ENCODE measurements at places on chromosomes 11 and 22. TPM values are rescaled to one million over a fixed set of nuclear protein-coding genes. Genes with fewer than 3 reads are reported as not detected.

GRCh38 chr11:96267496-96268032 lies 75.4 kb downstream of the MAML2 start:
- DNase-seq: no peak

GRCh38 chr11:14705067-14705466 lies 61.5 kb downstream of the PDE3B start:
- DNase-seq: no peak

DNA sequence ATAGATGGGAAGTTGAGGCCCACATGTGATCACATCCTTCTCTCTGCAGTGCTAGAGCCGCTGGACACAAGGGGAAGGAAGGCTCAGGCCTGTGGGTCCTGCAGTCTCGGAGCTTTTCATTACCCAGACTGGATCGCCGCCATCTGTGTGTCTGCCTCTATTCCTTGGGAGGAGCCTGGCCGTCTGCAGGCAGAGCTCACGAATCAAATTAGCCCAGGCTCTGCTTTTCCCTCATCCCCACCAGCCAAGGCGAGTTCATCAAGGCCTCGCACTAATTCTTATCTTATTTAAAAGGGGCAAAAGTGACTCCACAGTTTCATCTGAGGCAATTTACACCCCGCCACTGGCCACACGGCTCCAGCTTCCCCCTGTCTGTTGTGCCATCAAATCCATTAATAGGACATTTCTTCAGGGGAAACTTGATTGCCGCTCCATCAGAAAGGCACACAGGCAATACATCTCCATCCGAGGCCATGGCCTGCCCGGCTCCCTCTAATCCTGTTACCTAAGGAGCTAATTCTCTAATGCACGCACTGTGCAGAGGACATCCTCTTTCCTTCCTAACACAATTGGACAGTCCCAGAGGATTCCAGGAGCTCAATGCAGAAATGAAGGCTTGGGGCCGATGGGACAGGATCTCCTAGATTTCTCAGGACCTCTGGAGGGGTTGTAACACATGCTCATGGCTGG lies 3.3 kb upstream of the HTR3A start:
- DNase-seq: no peak

DNA sequence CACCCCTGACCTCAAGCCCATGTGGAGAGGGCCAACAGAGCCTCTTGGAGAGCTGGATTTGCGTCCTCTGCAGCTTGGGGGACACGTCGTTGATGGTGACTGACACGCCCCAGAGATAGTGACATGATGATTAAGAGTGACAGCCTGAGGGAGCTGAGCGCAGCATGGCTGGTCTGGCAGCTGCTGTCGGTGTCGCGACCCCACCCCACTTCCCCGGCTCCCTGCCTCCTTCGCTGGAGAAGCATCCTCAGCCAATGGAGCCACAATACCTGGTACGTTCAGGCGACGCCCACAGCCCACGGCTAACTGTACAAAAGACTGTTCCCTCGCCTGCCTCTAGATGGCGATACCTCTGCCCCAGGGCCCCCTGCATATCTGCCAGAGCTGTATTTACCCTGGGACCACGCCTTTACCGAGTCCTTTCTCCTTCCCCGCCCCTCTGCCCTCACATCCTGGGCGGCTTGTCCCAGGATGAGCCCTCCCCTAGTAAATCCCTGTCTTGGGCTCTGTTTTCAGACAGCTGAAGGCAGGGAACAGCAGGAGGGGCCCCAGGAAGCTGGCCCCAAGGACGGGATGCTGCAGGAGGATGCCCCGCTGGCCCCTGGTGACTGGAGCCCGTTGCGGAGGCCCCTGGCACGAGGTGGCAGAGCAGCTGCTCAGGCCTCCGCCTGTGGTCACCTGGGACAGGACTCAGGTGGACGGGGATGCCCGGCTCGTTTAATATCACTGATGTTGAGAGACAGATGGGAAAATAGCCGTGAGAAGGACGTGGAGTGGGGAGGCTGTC lies 90.6 kb downstream of the RPS6KA4 start:
- DNase-seq: peak; percentile 84

GRCh38 chr11:42773729-42774128 lies 538.1 kb upstream of the API5 start:
- DNase-seq: no peak

DNA sequence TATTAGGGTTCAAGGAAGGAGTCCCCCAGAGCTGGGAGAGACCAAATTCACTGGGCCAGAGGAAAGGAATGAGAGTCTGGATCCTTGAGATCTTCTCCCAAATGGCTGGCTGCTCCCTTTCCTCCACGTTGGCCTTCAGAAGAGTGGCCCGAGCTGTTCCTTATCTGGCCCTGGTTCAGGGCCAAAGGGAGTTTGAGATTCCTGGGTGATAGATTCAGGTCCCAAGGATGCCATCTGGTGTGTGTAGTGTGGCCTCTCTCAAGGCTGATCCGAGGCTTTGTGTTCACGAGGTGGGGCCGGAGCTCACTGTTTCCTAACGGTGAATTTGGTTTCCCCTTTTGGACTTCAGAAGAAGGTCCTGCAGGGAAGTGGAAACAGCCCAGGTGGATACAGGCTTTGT lies 17.4 kb upstream of the ABCC8 start:
- DNase-seq: no peak

OSBPL5 gene
- 93.1 TPM for total RNA-seq

GRCh38 chr22:36816636-36817524 lies at the start of gene PVALB:
Gene PVALB, minus strand, starts transcription at chr22:36817035. Its CDS starts 30 bp downstream, at chr22:36817005.
- no peak for DNase-seq

- DNase-seq: peak; percentile 75
These were observed 428 bp downstream of the CDKN1C start for GRCh38 chr11:2885017-2885677.

OR52E8 gene
- not detected for total RNA-seq

MMP12 gene
- total RNA-seq: not detected

- no peak for DNase-seq
These were observed 173.9 kb upstream of the B3GAT1 start for GRCh38 chr11:134585666-134586610.

- no peak for DNase-seq
These were observed 96.3 kb upstream of the RAB1B start for GRCh38 chr11:66172146-66172545.

MYRF gene
- total RNA-seq: 70.1 TPM

PRR5 gene
- 16.9 TPM for total RNA-seq

DNA sequence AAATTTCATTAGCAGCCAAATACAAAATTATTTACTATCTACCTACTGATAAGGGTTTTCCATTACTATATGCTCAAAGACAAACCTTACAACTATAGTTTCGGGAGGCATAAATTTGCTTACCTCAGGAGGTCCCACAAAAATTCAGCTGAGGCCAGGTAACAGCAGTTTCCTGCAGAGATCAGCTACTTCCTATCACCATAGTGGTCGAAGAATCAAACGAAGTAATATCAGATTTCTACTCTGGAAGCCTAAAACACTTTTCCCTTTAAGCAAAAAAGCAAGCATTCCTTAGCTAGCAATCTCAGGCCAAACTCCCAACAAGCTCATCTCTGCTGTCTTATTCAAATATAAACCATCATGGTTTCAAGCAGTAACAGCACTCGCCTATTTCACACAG lies 3.1 kb downstream of the NAP1L4 start:
- peak; percentile 19 for DNase-seq

DNA sequence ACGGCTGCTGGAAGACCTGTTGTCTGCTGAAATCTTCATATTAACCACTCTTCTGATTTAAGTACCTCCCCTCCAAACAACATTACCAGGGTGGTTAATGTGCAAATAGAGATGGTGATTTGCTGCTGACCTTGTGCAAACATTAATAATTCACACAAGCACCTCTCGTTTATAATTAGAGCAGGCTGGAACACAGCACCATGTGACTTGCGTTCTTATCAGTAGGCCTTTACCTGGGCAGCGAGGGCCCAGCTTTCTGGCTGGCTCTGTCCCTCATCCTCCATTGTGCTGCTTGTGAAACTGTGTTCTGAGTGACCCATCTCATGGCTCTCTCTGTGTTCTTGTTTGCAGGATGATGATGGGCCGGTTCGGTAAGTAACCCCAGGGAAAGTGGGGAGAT lies 41.0 kb upstream of the PARVG start:
- DNase-seq: no peak

- no peak for DNase-seq
These were observed 20.5 kb upstream of the RBFOX2 start for GRCh38 chr22:36048911-36049677.

GRCh38 chr22:38699784-38700183 lies 959 bp downstream of the JOSD1 start:
- DNase-seq: no peak

DNA sequence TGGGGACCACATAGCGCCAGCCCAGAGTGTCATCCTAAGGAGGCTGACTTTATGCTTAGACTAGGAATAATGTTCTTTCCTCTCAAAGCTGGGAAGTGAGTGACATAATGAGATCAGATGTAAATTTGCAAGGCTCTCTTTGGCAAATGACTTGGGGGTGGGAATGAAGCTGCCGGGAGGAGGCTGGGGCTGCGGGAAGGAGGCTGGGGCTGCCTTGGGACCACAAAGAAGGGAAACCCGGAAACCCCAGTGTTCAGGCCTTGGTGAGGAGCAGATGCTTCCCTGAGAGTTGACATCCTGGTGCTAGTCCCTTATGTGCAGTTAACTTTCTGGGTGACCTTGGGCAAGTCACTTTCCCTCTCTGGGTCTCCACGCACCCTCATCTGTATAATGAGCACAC lies 182.0 kb downstream of the CHST1 start:
- no peak for DNase-seq

- no peak for DNase-seq
These were observed 661.9 kb downstream of the ETS1 start for GRCh38 chr11:127925475-127925874.

GRCh38 chr22:48309836-48310235 lies 1517.8 kb downstream of the BRD1 start:
- no peak for DNase-seq

DNA sequence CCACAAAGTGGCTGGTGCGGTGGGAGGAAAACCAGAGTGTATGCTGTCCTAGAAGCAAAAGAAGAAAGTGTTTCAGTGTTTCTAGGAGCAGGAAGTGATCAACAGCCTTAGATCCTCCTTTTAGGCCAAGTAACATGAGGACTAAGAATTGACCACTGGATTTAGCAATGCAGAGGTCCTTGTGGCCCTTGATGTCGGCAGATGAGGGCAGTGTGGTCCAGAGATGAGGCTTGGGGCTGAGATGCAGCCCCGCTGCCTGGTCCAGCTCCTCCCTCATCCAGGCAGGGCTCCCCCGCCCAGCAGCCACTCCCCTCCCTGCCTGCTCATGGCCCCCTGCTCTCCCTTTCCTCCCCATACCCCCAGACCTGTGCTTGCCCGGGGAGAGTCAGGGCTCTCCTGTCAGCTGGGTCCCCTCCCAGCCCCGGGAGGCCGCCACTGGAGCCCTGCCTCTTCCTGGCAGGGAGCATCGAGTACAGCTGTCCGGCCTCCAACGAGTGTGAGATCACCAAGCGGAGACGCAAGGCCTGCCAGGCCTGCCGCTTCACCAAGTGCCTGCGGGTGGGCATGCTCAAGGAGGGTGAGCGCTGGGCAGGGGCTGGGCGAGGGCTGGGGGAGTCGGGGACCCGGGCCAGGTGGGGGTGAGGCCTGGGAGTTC lies 3.7 kb downstream of the TRMT112 start:
- no peak for DNase-seq

CASP5 gene
- total RNA-seq: not detected

GRCh38 chr11:68891351-68891948 lies 12.2 kb downstream of the MRPL21 start:
- no peak for DNase-seq

DNA sequence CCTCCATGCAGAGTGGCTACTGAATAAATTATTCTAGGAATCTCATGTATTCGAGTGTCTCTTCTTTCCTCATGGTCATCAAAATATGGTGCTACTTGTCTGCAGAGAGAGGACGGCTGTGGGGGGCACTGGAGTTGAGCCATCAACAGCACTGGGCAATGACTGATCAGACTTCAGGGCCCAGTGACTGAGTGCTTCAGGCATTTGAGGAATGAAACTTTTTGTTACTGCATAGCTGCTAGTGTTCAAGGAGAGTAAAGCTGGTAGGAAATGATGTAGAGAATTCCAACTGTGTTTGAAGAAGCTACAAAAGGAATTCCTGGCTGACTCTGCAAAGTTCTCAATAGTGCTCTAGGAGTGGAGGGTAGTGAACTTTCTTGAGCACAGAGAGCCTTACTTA lies 277.7 kb downstream of the CADM1 start:
- no peak for DNase-seq

DEUP1 gene
- total RNA-seq: not detected

KCNC1 gene
- not detected for total RNA-seq

DNA sequence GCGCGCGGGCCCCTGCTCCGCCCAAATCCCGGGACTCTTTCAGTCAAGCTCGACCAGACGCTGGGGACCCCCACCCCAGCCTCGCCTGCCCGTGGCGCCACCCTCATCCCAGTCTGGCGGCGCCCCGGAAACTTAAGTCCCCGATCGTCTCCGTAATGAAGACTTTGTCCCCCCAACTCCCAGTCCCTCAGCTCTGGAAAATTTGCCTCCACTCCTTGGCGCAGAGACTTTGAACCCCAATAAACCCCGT lies 348 bp downstream of the PLCB3 start:
- no peak for DNase-seq

DNA sequence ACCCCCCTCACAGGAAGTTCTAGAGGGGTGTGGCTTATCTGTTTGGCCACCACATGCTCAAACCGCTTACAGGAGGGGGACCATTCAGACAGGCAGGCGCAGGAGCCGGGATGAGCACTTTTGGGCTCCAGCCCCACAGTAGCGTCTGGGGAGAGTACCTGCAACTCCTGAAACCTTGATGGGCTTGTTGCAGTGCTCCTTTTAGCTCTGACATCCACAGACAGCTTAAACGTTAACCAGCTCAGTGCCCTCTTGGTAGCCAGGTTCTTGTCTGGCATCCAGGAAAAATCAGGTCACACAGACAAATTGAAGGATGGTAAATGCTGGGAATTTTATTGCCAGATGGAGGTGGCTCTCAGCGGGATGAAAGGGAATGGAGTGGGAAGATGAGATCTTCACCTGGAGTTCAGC lies 326.3 kb downstream of the ETS1 start:
- no peak for DNase-seq

FREY1 gene
- 1.7 TPM for total RNA-seq

All from HT-29 (cell line).